ENCODE measurements at places on chromosomes 16 and 17. TPM values are rescaled to one million over a fixed set of nuclear protein-coding genes. Genes with fewer than 3 reads are reported as not detected.

GRCh38 chr17:82933911-82934310 lies 94.1 kb upstream of the ZNF750 start:
- DNase-seq: peak; percentile 4

GRCh38 chr16:9846362-9847099 lies 335.7 kb downstream of the GRIN2A start:
- DNase-seq: no peak

DNA sequence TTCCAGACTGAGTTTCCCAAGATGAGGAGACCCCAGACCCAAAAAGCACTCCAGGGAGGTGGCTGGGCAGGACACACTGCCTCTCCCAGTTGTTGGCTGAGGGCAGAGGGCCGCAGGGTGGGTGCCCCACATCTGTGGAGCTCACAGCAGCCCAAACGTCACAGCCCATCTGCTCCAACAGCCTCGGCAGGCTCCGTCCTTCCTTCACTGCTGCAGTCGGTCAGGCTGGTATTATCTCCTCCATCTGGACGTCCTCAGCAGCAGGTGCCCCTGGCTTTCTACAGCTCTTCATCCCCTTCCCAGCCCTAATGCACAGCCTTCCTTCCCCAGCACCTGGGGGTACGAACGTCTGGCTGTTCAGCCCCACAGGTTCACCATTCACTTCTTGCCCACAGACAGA lies 55.2 kb downstream of the PRMT7 start:
- no peak for DNase-seq

DNA sequence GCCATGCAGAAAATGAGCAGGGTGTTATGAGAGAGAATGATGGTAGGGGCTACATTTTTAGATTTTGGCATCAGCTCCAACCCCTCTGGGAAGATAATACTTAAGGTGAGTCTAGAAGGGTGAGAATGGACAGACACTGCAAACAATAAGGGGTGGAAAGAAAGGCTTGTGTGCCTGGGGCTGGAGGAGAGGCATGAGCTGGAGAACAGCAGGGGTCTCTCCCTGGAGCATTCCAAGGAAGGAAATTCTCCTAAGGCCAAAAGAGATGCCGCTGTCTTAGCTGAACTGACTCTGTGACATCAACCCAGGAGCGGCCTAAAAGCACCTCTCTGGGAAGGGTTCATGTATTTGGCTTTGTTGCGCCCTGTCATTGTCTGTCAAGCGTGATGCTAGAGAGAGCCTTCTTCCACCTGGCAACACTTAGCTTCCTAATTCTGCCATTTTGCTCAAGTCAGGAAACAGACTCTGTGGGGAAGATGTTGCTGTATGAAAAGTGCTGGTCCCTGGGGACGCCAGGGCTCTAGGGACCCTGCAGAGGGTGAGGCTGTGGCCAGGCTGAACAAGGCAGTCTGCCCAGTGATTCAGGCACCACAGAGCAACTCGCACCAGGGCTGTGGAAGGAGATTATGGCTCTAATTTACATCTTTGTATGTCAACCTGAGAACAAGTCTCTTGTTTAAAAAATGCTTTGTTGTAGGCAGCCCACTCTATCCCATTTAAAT lies 225.7 kb downstream of the CBLN1 start:
- no peak for DNase-seq

DNA sequence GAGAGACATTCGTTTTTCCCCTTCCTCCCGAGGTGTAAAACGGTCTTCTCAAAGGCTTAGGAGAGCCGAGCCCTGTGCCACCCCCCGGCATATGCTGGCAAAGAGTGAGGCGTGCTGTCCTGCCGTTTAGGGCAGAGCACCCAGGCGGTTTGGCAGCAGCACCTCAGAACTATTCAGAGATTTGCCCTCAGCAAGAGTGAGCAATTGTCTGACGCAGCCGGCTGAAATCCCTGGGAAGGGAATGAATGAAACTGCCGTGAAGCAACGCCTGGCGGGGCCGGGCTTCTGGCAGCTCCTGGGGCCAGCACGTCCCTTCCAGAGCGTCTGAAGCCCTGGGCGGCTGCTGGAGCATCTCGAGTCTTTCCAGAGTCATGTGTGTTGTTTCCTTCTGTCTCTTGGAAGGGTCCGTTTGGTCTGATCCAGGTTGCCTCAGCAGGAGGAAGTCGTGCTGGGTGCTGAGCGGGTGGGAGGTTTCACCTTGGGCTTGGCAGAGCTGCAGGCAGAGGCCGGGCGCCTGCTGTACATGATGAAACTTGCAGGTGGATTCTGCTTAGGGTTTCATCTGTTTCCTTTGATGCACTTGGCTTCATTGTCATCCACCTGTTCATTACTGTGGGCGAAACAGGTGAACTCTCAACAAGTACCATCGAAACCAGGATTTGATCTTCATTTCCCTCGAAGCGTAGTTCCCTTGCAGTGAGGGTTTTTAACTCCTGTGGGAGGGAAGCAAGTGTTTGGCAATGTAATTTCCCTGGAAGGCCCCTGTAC lies 35.4 kb downstream of the TBCD start:
- DNase-seq: peak; percentile 95

DNA sequence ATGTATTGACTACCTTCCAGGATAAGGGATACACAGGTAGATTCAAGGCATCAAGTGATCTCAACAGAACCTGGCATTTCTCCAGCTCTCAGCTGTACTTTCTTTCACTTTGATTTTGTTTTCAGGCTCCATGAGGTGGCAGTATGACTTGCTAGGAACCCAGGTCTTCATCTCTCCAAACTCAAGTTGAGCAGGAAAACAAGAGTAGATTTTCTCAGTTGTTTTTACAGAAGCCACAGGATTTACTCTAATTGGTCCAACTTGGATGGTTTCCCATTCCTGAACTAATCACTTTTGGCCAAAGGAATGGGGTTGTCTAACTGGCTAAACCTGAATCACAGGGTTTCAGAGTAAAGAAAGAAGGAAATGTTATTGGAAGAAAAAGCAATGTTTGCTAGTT lies 146.6 kb downstream of the TRIM37 start:
- no peak for DNase-seq

DNA sequence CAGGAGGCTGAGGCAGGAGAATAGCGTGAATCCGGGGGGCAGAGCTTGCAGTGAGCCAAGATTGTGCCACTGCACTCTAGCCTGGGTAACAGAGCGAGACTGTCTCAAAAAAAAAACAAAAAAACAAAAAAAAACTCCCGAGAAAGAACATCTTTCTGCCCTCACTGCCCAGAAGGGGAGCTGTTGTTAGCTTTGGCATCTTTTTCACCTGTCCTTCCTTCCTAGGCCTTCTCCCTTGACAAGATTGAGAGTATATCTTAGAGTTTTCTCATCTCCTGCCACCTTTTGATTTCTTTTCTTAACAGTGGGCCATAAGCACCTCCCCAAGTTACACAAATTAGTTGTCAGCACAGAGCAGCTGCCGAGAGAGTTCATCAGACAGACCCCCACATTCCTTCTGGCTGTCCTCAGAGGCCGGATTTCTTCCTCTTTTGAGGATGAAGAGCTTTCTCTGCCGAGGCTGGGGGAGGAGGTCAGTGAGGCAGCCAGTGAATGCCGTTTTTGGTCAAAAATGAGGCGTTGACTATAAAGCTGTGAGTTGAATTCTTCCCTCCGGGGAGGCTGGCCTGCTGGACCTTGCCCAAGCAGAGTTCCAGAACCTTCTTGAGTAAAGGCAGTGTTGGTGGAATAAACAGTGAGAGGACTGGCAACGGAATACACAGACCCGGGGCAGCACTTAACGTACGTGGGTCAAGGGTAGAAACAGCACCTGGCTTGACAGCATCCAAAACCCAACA lies 127.0 kb downstream of the ABCC6 start:
- peak; percentile 27 for DNase-seq

- DNase-seq: no peak
Observed at GRCh38 chr16:53848950-53849349, 145.0 kb downstream of the FTO start.

- no peak for DNase-seq
Observed at GRCh38 chr17:7139400-7139799, 24.8 kb upstream of the ASGR2 start.

DNA sequence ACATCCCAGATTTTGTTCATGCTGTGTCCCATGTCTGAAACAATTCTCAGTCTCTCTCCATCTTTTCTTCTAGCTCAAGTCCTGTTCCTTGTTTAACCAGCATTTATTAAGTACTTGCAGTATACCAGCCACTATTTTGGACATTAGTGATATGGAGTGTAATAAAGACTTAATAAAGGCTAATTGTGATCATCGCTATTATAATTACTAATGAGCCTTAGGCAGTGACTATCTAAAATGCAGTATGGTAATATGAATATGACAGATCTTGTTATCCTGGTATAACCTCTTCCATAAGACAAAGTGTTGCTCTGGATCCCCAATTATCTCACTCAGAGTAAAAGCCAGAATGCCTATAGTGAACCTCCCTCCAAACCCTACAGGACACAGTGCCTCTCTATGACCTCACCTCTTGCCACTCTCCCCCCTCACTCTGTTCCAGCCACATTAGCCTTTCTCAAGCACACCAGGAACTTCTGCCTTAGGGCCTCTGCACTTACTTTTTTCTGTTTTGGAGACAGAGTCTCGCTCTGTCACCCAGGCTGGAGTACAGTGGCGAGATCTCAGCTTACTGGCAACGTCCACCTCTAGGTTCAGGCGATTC lies 1.8 kb upstream of the FLOT2 start:
- DNase-seq: no peak

GRCh38 chr17:50115756-50116155 lies 14.2 kb downstream of the SAMD14 start:
- DNase-seq: no peak

DNA sequence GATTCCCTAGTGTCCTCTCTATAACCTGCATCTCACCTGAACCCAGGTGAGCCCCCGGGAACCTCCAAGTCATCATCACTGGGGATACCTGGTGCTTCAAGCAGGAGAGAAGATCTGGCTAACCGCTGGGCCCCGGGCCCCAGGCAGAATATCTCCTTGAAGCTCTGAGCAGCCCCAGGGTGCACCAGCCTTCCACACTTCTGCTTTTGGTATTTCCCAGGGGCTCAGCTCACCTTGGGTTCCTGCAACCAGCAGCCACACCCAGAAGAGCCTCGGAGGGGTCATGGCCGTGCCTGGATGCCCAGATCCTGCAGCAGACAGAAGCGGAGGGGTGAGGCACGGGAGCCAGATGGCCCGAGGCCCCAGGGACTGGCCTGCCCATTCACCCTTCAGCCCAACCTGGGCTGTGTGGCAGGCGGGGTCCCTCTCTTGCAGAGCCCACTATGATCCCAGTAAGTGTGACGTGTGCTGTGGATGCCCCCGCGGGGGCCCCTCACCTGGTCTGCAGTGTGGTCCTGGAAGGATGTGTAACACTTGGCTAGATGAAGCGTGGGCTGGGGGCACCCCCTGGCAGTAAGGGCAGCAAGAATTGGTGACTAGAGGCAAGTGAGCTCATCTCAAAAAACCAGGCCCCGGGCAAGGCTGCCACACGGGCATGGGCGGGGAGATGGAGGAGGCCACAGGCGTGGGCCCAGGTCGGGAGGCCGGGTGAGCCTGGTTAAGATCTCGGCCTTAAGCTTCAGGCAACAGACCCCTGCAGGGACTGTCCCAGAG lies 2.6 kb downstream of the LGALS3BP start:
- DNase-seq: no peak

GRCh38 chr16:73756289-73757178 lies 540.1 kb upstream of the PSMD7 start:
- DNase-seq: no peak

GRCh38 chr16:1155353-1156054 lies 2.6 kb downstream of the CACNA1H start:
- DNase-seq: no peak

DNA sequence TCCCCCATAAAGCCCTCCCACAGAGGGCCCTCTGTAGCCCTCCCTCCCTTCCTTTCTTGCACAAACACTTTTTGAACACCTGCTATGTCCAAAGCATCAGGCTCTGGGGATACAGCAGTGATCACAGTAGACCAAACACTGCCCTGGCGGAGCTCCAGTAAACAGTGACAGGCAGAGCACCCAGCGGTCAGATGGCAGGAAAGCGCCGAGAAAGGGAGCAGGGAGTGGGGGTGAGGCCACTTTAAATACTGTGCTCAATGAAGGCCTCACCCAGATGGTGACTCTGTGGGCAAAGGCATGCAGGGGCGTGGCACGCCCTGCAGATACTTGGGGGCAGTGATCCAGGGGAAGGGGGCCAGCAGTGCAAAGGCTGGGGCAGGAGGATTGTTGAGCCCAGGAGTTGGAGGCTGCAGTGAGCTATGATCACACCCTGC lies 7.6 kb downstream of the PRR29 start:
- DNase-seq: no peak

GRCh38 chr16:50448522-50448921 lies 79.7 kb upstream of the BRD7 start:
- no peak for DNase-seq

- no peak for DNase-seq
Observed at GRCh38 chr16:54164789-54165173, 121.8 kb downstream of the IRX3 start.

GRCh38 chr16:5837007-5837670 lies 739.5 kb upstream of the EEF2KMT start:
- no peak for DNase-seq

DNA sequence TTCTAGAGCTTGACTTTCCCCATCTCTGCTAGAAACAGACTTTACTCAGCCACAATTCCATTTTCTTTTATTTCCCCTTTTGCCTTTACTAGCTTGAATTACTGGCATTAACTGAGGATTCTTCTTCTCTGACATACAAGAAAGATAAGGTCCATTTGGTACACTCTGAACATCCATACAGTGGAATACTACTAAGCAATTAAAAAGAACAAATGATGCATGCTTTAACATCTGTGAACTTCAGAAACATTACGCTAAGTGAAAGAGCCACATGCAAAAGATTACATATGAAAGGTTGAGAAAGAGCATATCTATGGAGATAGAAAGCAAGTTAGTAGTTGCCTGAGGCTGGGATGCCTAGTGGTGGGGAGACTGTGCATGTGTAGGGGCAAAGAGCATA lies 130.9 kb downstream of the PPM1E start:
- DNase-seq: no peak

GRCh38 chr17:79340333-79341221 lies 266.0 kb downstream of the ENGASE start:
- peak; percentile 25 for DNase-seq

DNA sequence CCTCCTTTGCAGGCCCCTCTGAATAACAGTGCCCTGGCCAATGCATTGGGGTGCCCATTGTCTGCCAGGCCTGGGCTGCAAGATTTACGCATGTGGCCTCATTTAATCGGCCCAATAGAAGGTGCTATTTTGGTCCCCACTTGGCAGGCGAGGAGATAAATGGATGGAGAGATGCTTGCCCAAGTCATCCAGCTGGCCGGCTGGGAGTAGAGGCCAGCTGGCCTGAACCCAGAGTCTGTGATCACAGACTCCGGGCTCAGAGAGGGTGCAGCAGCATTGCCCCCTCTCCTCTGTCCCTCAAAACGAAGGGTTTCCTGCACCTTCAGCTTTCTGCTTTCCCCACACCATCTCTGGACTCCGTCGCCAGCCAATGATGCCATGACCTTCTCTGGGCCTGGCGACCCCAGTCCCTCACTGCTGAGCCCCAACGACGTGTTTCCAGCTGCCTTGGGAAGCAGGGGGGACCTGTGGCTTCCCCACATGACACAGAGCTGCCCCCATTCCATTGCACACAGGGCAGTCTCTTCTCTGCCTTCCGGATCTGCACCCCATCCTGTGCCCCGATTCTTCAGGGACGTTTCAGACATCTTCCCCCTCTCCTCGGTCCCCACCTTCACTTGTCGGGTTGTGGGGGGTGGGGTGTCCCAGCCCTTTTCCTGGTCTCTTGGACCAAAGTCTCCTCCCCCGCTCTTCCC lies 3.5 kb upstream of the ADGRG1 start:
- DNase-seq: peak; percentile 49

The HNF1B gene
- polyA plus RNA-seq: not detected

The KREMEN2 gene
- polyA plus RNA-seq: 0.01 TPM

The G6PC1 gene
- polyA plus RNA-seq: 0.03 TPM

The KRTAP2-1 gene
- not detected for polyA plus RNA-seq

The TERB1 gene
- polyA plus RNA-seq: not detected

The CCT6B gene
- polyA plus RNA-seq: 0.74 TPM

The CYLD gene
- polyA plus RNA-seq: 64.1 TPM

The PTX4 gene
- polyA plus RNA-seq: not detected

The WRAP53 gene
- 11.2 TPM for polyA plus RNA-seq

Data from psoas muscle (tissue), 8 donors.